ENCODE measurements at places on chromosomes 1 and 21. TPM values are rescaled to one million over a fixed set of nuclear protein-coding genes. Genes with fewer than 3 reads are reported as not detected.

GRCh38 chr1:16243936-16244649, 7.1 kb upstream of the CPLANE2 start:
- DNase-seq = no peak

DNA sequence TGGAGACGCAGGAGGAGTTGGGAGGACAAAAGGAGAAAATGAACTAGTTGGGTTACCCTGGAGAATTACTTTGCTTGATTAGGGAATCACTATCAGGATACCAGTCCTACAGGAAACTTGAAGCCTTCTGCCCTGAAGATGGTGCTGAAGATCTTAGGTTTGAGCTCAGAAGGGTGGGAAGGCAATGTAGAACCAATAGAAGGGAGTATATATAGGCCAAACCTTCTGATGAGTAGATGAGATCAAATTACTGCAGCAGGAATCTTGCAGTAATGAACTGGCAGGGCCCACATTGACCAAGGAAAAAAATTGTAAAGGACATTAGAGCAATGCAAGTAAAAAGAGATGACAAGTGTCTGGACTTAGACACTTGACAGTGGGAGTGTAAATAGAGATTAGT, 116.3 kb upstream of the CACYBP start:
- no peak for DNase-seq

- no peak for DNase-seq
These were observed 61.3 kb upstream of the AJAP1 start for GRCh38 chr1:4593106-4593505.

- DNase-seq = no peak
These were observed 75.0 kb downstream of the SSBP3 start for GRCh38 chr1:54331091-54331772.

DNA sequence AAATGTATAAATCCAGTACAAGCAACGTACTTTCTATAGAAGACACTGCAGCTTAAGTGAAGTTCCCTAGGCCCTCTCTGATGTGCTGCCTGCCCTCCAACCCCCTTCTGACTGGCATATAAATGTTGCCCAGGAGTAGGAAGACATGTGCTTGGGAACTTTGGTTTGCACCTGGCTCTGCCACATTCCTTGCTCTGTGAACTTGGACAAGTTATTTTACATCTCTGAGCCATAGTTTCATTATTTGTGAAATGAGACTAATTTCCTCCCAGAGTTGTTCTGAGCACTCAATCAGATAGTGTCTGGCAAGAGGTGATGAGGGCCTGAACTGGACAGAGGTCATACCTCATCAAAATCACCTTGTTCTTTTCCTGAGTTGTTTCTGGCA, 3.5 kb upstream of the PHC2 start:
- no peak for DNase-seq

GRCh38 chr1:14111121-14111520, 411.1 kb downstream of the PRDM2 start:
- no peak for DNase-seq

GRCh38 chr1:84363622-84364021, 34.7 kb upstream of the DNASE2B start:
- no peak for DNase-seq

- no peak for DNase-seq
These were observed 624 bp downstream of the KIFAP3 start for GRCh38 chr1:170073893-170074249.

- DNase-seq = no peak
These were observed 129.9 kb downstream of the ZNF281 start for GRCh38 chr1:200279810-200280411.

DNA sequence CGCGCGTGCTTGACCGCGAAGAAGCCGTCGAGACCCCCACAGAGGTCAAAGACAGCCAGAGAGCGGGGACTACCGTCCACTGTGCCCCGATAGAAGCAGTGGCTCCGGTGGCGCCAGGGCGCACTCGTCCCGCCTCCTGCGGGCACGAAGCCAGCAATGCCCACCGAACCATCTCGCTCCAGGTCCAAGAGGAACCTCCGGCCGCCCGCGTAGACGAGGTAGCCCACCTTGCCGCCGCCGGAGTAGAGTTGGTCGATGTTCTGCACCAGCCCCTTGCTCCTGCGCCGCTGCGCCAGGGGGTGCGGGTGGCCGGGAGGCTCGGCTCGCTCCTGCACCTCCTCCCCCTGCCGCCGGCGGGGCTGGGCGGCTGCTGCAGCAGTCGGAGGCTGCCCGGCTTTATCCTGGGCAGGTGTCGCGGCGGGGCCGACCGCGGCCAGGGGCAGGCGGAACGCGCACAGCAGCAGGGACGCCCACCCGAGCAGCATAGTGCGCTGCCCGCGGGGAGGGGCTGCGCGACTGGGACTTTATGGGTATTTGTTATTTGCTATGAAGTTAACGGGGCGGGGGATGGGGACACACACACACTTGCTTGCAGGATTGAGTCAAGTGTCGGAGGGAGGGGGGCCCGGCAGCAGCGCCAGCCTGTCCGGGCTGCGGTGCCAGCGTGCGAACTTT, 844 bp downstream of the ADAMTS5 start:
- no peak for DNase-seq

DNA sequence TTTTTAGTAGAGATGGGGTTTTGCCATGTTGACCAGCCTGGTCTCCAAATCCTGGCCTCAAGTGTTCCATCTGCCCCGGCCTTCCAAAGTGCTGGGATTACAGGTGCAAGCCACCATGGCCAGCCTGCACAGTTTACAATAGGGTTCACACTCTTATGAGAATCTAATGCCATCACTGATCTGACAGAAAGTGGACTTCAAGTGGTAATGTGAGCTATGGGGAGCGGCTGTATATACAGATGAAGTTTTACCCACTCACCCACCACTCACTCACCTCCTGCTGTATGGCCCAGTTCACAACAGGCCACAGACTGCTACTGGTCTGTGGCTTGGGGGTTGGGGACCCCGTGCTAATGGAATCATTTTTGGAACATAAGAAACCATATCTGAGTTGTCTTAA, 58.4 kb upstream of the RNPC3 start:
- DNase-seq = no peak

GRCh38 chr21:33843216-33843615, 72.4 kb downstream of the ATP5PO start:
- no peak for DNase-seq

Gene FAM131C
- total RNA-seq = not detected

Gene HTR1D
- 0.11 TPM for total RNA-seq
